CD4-positive, alpha-beta memory T cell (primary cell): ENCODE measurements at places on chromosomes 1 and 21.

- no peak for DNase-seq
Measured at GRCh38 chr1:43572538-43572937, 41.9 kb downstream of the PTPRF start.

GRCh38 chr1:50417507-50417906, 5.7 kb downstream of the DMRTA2 start:
- no peak for DNase-seq

DNA sequence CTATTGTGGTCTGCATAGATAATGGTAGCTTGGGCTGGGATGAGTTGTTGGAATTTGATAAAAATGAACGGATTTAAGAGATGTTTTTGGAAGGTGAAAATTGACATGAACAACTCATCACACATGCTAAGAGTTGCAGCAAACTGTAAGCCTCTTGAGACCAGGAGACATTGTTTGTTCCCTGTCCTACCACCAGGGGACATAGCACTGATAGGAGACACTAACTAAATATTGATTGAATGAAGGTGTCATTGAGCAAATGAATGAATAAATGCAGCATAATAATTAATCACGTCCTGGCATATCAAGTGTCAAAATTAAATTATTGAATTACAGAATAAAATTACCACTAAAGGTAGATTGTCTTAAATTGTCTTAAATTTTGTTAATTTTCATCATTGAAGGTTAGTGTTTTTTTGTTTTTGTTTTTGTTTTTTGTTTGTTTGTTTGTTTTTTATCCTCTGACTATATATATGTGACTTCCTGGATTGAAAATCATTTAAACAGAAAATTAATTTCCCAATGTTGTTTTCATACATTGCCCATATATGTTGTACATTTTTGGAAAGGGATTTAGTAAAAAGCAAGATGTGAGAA, 285.3 kb upstream of the C1orf105 start:
- peak; percentile 22 for DNase-seq

- DNase-seq = no peak
Measured at GRCh38 chr1:23376890-23377811, 7.5 kb upstream of the ZNF436 start.

GRCh38 chr1:86573763-86574484, 27.0 kb downstream of the CLCA4 start:
- no peak for DNase-seq

GRCh38 chr21:45853703-45854342, 127.7 kb upstream of the COL6A1 start:
- DNase-seq = no peak

DNA sequence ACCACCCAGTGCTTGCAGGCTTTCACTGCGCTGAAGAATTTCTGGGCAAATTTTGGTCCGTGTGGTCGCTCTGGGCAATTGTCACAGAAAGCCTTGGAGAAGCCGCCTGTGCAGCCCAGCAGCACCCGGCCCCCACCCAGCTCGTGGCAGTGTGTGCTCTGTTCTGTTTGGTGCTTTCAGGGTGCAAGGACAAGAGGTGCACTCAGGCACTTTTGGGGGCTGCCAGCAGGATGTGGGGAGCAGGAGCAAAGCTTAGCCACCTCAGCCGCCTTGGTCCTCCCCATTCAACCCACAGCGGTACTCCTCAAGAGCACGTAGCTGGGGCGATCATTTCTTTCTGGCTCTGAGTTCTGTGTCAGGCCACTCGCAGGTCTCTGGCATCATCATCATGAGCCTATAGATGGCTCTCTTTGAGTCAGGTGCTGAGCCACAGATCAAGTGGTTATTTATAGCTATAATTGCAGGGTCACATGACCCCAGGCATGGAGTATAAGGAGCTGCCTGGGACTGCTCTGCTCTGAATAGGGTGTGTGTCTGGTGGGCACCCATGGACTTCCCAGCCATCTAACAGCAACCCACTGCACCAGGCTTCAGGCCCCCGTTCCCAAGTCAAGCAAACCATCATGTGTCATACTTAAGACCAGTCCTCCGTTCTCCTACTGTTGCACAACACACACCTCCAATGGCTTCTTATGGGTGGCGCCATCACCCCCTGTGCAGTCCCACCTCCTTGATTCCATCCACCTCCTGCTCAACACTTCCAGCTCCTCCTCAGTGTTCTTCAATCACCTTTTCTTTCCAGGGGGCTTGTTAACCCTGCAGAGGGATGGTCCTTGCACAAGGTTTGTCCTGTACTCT, 18.1 kb upstream of the TENT5C start:
- DNase-seq = no peak

DNA sequence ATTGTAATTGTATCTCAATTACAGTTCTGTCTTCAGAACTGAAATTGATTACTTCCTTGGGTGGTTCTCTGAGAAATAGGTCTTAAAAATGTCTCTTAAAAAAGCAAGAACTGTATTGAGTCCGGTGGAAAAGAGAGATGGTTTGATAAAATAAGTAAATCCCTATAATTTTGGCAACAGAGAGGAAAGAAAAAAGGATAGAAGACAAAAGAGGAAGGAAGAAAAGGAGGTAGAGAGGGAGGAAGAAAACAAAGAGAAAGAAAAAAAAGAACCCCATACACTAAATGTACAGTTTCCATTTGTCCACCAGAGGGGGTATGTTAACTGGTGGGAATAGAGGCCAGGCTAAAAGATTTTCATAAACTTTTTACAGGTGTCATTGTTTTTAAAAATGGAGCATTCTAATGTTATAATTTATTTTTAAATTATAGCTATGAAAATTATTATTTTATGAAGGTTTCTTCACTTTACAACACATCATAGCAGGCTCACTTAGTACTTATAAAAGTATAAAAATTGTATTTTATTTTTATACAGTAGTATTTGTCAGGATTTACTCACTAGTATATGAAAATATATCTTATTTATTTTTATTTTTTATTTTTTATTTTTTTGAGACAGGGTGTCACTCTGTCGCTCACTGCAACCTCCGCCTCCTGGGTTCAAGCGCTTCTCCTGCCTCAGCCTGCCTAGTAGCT, 2.1 kb upstream of the UBE2T start:
- DNase-seq = peak; percentile 54

GRCh38 chr1:34792868-34793727, at the start of gene GJA4:
Gene GJA4 (plus strand): TSS chr1:34792999. CDS start chr1:34794214, 1,215 bp downstream.
- no peak for DNase-seq

GRCh38 chr21:44878053-44878982, 4.8 kb upstream of the PTTG1IP start:
- no peak for DNase-seq

DNA sequence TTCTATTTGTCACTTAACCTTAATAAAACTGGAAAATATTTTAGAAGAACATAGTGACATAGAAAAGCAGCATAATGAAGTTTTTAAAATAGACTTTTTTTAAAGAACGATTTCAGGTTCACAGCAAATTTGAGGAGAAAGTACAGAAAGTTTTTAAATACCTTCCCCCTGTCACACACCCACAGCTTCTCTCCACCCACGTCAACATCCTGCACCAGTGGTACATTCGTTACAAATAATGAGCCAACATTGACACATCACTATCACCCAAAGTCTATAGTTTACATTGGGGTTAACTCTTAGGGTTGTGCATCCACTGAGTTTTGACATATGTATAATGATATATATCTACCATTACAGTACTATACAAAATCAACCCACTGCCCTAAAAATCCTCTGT, 3.0 kb upstream of the SLC35F3 start:
- no peak for DNase-seq

GRCh38 chr1:13826591-13826990, 126.6 kb downstream of the PRDM2 start:
- DNase-seq = no peak

- no peak for DNase-seq
Measured at GRCh38 chr1:230832476-230832875, 35.8 kb downstream of the C1orf198 start.

DNA sequence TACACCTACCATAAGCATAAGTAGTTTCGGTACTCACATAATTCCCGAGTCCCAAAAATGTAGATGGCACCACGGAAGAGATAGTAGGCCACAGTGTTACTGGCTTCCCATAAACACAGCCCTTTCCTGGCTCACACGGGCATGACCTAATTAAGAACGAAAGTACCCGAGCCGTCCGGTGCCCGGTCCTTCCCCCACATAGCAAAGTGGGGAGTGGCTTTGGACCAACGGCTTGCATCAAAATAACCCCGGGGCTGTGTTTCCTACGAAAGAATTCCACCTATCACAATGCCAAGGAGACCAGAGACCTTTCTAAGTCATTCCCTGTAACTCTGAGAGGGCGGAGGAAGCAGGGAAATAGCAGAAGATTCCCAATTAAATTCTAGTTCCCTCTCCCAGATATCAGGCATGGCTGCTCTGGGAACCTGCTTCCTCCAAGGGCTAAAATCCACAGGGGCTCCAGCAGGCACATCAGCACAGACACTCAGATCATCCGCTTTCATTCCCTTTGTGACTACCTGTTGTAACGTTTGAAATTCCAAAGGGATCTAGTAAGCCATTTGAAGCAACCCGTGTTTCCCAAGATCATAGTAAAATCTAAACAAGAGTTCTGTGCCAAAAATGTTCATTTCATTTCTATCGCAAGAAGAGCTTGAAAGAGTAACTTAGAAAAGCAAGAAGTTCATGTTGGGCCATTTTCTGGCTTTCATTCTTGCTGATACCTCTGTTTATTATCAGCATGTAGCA, at the start of gene TMPRSS3:
Gene TMPRSS3, minus strand, starts transcription at position 148 of the 747 bp plus-strand sequence. CDS start 635 bp downstream, outside the sequence.
- no peak for DNase-seq

DNA sequence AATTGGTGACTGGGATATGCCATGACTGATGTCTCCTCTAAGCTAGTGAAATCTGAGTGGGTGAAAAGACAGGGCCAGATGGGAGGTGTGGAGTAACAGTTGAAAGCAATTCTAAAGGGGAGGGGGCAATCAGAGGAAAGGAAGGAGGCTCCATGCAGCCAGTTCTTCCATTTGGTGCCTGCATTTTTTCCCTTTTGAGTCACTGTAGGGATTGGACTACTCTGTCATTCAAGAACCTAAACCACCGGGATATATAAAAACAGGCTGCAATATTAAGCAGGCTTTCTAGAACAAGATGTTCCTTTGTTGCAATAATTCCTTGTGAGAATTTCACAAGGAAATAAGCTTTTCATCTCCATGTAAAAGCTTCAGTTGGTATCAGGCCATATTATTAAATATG, 18.3 kb downstream of the CLIC6 start:
- DNase-seq = no peak

DNA sequence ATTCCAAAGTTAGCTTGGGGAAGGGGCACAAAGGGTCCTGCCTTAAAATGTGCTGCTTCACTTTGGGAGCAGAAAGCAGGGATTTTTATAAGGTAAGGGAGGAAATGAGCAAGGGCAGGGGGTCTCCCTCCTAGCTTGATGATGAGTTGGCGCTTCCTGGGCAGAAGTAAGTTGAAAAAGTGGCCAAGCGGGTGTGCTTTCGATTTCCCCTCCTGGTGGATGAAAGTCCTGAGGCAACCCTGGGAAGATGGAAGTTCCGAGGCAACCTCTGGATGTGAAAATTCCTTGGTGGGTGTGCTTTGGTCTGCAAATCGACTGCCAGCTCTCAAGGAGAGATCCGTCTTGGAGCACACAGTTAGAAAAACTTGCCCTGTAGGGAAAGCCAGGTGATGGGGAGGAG, 41.7 kb upstream of the CD2 start:
- DNase-seq = no peak

GRCh38 chr1:156502391-156502893, 1.9 kb upstream of the MEF2D start:
- no peak for DNase-seq

- no peak for DNase-seq
Measured at GRCh38 chr1:173937062-173937461, 19.9 kb upstream of the SERPINC1 start.

- DNase-seq = no peak
Measured at GRCh38 chr1:9427388-9427787, 111.9 kb upstream of the SLC25A33 start.

DNA sequence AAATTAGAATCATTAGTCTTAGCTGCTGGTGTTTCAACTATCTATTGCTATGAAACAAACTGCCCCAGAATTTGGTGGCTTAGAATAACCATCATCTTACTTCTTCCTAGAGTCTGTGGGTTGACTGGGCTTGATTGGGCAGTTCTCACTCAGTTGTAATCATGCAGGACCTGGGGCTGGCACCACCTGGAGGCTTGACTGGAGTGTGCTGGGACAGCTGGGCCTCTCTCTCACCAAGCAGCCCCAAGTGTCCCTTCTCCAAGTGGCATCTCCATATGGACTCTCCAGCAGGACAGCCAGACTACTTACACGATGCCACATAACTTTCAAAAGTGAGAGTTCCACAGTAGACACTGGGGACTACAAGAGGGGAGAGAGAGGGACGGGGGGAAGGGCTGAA, 140.3 kb upstream of the ATP1B1 start:
- DNase-seq = no peak

DNA sequence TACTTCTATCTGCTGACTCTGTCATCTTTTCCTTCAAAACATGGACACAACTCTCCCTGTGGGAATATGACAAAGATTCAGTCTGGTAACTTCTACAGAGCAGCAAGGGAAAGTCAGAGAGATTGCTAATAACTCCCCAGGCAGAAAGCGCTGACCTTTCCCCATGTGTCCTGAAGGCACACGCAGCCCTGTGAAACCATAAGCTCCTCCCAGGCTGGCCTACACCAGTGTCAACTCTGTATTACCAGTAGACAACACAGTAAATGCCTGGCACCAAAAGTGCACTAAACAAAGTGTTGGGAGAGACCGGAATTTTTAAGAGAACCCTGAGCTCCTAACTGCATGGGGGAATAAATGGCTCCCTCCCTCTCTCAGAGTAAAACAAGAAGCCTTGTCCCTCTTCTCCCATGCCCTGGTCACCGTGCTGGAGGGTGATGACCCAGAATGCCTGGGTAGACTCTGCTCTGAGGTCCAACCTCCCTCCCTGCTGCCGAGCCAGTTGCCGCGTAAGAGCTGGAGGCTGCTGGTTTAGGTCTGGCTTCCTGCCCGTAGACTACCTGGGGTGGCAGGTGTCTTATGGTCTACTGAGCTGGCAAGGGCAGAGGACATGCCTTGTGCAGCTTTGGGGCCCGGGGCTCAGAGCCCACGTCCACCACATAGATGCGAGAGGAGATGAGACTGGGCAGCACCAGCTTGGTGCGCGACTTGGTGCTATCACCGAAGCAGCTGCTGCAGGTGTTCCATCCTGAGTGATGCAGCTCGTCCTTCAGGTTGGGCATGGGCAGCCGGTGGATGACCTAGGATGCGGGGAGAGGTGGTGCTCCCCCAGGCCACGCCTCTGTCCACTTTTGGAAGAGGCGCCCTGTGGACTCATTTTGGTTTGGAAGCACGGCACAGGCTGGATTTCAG, 3.9 kb downstream of the SELENBP1 start:
- no peak for DNase-seq
